ENCODE measurements at places on chromosomes 3 and 15.
A peak's percentile ranks its signal among the peaks of the same experiment; 100 is the strongest.

DNA sequence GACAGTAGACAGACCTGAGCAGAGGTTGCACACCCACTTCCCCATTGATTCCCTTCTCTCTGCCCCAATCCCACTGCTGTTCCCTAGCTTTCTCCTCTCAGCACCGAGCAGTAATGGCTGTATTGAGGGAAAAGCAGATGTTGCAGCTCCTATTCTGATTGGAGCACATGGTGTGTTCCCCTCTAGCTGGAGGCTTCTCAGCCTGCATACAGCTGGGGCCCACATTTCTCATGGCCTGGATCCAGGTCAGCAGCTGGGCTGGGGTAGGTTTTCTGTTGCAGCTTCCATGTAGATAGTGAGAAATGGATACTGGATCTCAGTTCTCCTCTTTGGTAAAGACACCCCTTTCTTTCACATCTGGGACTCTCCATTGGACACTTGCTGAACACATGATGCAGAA lies 50.1 kb downstream of the RYR3 start:
- DNase-seq: no peak

GRCh38 chr15:64596701-64597476 lies 136.5 kb downstream of the ZNF609 start:
- DNase-seq: peak; percentile 94

- no peak for DNase-seq
Measured at GRCh38 chr3:108153451-108153981, 62.7 kb upstream of the CD47 start.

GRCh38 chr15:31503758-31504461 lies 177.3 kb downstream of the KLF13 start:
- DNase-seq: no peak

- no peak for DNase-seq
Measured at GRCh38 chr3:187798531-187799530, 53.6 kb upstream of the BCL6 start.

GRCh38 chr15:79339588-79340314 lies 28.8 kb downstream of the TMED3 start:
- peak; percentile 35 for DNase-seq

- no peak for DNase-seq
Measured at GRCh38 chr3:182487611-182488010, 305.7 kb upstream of the ATP11B start.

DNA sequence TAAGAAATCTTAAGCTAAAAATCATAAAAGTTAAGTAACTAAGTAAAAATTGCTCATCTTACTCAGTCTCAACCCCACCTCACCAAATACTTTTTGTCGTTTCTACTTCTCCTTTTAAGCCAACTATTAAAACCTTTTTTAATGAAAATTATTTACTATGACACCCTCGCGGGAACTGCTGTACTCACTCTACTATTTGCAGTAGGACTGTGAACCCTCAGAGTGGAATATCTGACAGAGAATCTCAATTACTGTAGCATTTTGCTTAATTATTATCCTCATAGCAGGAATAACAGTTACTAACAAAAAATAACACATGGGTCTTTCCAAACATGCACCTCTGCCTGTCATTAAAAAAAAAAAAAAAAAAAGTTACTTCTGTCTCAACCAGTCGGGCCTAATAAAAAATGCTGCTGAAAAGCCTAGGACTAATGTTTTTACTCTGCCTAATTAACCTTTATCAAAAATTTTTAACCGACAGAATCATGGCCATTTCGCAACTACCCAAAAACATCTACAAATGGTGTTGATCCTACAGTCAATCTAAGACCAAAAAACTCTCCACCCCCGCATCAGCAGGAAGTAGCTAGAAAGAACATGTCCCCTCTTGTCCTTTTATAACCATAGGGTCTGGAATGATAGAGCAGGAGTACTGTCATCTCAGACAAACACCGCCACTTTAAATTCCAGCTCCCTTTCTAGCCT lies 10.2 kb downstream of the ALDH1L1 start:
- DNase-seq: no peak

DNA sequence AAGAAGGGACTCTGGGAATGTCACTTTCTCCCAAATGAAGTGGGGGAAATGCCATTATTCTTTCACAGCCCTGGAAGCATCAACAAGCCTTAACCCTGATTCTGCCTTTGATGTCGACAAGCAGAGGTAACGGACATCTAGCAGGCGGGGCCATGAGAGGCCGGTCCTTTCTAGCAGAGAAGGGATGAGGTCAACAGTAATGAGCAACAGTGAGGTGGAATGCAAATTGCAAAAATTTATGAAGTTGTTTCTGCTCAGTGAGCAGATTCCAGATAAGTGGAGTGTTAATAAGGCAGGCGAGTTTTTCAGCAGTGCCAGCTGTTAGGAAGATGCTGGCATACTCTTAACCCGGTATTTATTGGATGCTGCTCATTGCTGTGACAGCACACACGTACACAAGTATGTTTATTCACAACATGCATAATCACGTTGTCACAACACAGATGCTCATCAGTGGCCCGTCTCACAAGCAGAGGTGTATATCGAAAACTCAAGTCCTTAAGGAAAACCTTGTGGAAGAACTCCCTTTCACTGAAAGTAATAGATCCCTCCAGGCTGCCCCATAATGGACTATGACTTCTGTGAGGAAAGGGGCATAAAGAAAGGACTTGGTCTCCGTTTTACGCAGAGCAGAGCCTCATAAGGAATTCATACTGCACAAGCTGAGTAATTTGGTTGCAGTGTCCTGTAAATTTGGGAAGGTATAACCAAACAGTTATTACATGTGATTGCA lies 329.0 kb downstream of the IGSF11 start:
- no peak for DNase-seq

DNA sequence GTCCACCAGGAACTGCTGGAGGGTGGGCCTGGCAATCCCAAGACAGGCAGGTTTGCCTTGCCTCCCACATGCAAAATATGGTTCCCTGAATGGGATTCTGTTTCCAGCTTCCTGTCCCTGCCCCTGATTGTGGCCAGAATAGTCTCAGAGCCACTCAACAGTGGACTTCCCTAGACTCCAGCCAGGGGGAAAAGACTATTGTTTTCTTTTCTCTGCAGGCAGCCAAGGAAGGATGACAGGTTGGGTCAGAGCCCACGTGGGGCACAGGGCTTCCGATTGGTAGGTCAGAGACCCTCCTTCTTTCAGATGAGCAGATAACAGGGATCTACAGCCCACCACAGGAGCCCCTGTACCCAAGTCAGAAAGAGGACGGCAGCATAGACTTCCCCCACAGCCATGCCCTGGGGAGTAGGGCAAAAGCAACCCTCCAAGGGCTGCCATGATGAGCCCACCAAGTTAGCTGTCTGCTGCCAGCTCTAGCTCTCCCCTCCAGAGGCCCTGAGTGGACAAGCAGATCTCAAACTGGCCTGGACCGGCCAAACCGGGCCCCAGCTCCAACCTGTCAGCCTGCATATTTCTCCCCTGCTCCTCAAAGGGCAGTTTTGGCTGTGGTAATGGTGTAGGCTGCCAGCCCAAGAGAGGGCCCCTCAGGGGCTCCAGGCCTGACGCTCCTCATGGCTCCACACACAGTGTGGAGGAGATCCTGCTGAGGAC lies 6.4 kb downstream of the TLR9 start:
- DNase-seq: no peak

GRCh38 chr15:87345961-87346360 lies 910.6 kb downstream of the NTRK3 start:
- DNase-seq: no peak

DNA sequence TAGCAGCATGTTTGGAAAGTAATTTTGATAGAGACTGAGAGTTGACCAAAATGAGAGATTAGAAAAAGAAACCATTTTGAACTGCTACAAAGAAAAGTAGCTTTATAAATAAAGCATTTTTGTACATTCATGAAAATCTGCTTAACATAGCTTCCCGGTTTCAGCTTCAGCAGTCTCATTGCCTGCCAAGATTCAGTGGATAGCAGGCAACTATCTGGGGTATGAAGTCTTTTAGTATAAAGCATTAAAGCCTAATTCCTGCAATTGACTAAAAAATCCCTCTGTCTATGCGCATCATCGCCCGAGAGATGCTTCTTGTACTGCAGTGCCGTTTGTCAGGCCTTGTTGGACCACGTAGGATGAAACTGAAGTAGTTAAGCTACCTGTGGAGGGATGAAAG lies 588.4 kb downstream of the NAALADL2 start:
- DNase-seq: no peak

GRCh38 chr15:33215941-33216872 lies 21.7 kb upstream of the FMN1 start:
- DNase-seq: no peak

DNA sequence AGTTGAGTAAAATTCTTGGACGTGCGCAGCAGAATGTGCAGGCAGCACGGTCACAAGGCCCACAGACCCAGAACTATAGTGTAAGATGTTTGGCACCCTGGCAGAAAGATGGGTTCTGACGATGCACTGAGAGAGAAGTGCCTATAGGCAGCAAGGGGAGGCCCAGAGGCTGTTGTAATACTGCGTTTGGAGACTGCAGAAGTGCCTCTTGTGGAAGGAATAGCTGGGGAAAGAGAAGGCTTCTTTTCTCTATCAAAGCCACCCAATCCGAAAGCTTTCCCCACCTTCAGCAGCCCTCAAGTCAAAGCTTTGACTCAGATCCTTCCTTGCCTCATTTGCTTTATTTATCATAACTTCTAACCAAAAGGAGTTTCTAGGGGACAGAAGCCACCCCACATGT lies 5.2 kb upstream of the SIN3A start:
- no peak for DNase-seq

DNA sequence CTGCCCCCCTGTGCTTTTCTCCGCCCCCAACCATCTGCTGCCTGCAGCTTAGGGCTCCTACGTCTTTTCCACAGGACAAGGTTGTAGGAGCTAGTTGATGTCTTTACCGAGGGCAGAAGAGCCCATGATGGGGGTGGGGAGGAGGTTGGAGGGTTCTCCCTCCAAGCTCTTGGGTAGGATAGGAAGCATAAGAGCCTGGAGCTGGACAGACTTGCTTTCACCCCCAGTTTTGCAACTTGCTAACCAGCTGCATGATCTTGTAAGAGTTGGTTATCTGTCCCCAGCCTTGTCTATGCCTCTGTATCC lies 856 bp downstream of the ABCF3 start:
- no peak for DNase-seq

DNA sequence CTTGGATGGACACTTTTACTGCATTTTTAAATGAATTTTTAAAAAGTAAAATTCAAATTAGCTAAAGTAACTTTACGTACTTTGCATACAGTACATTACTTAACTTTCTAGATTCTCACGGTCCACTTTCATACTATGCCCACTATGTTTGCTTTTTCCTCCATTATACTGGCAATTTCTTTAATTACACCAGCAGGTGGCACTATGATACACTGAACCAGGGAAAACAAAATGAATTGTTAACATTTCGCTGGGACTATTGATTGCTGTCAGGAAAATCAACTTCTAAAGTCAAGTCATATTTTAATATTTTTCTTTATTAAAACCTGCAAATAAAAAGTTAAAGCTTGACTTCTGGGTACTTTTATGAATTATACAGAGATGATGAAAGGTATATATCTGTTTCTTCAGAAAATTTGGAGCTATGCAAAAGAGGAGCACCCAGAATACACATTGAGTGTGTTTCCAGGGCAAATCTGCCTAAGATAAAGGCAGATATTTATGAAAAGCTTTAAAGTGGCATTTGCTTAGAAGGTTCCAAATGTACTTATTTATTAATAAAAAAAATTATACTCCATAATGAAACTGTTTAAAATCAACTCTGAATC lies 21.8 kb upstream of the POU1F1 start:
- DNase-seq: no peak

DNA sequence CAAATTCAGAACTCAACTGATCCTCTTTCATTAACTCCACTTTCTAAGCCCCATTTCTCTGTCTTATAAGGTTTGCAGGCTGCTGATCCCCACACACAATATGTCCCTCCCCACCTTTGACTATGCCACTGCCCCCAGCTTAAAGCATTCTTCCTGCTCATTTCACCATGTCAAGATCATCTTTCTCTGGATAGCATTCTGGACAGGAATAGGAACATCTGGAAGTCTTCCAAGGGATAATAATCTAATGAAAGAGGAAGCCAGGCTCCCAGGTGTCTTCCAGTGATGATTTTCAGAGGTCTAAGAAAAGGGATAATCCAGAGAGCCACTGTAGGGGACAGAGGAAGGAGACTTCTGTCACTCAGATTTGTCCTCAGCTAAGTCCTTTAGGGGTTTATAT lies 54.6 kb upstream of the GALNT15 start:
- DNase-seq: no peak

- peak; percentile 47 for DNase-seq
Measured at GRCh38 chr3:138068579-138069174, 46.7 kb downstream of the DZIP1L start.

DNA sequence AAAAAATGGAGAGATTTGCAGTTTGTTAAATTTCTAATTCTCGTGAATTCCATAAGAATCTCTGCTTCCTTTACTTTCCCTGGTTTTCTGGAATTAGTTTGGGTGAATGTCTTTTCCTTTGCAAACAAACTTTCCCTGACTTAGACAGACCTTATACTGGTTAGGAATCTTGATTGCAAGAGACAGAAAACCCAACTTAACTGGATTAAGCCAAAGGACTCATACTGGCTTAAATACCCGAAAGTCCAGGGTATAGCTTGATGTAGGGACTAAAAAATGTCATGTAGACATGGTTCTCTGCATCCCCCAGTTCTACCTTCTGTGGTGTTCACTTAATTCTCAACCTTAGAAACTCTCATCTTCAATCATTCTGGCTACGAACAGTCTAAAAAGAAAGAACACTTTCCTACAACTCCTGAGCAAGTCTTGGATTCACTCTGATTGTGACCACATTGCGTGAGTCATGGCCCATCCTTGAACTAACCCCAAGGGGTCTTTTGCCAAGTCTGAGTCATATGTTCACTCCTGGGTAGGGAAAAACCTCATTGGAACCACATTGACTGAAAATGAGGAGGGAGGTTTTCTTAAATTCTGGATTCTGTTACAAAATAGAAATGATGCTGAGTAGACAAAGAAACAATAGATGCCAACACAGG lies 136.0 kb upstream of the DAZL start:
- DNase-seq: no peak

GRCh38 chr3:38541806-38542205 lies 45.7 kb downstream of the EXOG start:
- no peak for DNase-seq

DNA sequence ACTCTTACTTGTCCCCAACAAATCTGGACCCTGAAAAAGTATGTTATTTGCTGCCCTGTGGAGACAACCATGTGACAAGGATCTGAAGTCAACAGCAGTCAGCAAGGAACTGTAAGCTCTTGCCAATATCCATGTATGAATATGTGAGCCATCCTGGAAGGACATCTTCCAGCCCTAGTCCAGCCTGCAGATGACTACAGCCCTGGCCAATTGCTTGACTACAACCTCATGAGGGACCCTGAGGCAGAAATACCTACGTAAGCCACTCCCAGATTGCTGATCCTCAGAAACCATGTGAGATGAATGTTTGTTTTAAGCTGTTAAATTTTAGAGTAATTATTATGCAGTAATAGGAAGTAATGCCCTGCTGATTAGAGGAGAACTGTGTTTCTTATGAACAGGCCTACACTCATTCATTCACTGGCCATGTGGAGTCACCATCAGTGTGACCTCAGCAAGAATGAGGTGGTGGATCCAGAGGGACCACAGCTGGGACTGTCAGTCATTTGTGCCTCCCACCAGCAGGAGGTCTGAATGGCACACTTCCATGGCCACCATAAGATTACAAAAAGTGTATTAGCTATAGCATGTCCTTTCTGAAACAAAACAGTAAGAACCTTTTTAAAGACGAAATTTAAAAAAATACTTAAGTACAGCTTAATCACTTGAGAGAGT lies 92.6 kb downstream of the TFDP2 start:
- no peak for DNase-seq
